ENCODE measurements at places on chromosomes 11 and 22. TPM values are rescaled to one million over a fixed set of nuclear protein-coding genes. Genes with fewer than 3 reads are reported as not detected.

MAPK8IP2 gene
- total RNA-seq: 60.3 TPM

PYGM gene
- 0.82 TPM for total RNA-seq

JOSD1 gene
- total RNA-seq: 54.6 TPM

TUB gene
- 83.2 TPM for total RNA-seq

GPHA2 gene
- total RNA-seq: not detected

WNT7B gene
- 1.2 TPM for total RNA-seq

SCGB1D2 gene
- not detected for total RNA-seq

TMPRSS5 gene
- total RNA-seq: 0.41 TPM

HTR3A gene
- total RNA-seq: 1.2 TPM

GAS2L1 gene
- 2.9 TPM for total RNA-seq

COPB1 gene
- 170 TPM for total RNA-seq

OMP gene
- not detected for total RNA-seq

MYO7A gene
- total RNA-seq: 0.82 TPM

FAM181B gene
- 13.0 TPM for total RNA-seq

CNIH2 gene
- 41.6 TPM for total RNA-seq

- no peak for DNase-seq
These were observed 2.7 kb downstream of the PPFIBP2 start for GRCh38 chr11:7516475-7516874.

- no peak for DNase-seq
These were observed 118.2 kb downstream of the ABTB2 start for GRCh38 chr11:34239465-34240149.

- no peak for DNase-seq
These were observed 85.1 kb downstream of the TRIM44 start for GRCh38 chr11:35747668-35748067.

GRCh38 chr11:61771195-61771894 lies 18.9 kb downstream of the MYRF start:
- no peak for DNase-seq

GRCh38 chr11:24705474-24705873 lies 208.6 kb downstream of the LUZP2 start:
- no peak for DNase-seq

- no peak for DNase-seq
These were observed 56.5 kb downstream of the MED15 start for GRCh38 chr22:20563941-20564371.

- no peak for DNase-seq
These were observed 1329.0 kb downstream of the LRRC4C start for GRCh38 chr11:40130427-40130826.

- no peak for DNase-seq
These were observed 39.0 kb downstream of the PISD start for GRCh38 chr22:31622980-31623379.

DNA sequence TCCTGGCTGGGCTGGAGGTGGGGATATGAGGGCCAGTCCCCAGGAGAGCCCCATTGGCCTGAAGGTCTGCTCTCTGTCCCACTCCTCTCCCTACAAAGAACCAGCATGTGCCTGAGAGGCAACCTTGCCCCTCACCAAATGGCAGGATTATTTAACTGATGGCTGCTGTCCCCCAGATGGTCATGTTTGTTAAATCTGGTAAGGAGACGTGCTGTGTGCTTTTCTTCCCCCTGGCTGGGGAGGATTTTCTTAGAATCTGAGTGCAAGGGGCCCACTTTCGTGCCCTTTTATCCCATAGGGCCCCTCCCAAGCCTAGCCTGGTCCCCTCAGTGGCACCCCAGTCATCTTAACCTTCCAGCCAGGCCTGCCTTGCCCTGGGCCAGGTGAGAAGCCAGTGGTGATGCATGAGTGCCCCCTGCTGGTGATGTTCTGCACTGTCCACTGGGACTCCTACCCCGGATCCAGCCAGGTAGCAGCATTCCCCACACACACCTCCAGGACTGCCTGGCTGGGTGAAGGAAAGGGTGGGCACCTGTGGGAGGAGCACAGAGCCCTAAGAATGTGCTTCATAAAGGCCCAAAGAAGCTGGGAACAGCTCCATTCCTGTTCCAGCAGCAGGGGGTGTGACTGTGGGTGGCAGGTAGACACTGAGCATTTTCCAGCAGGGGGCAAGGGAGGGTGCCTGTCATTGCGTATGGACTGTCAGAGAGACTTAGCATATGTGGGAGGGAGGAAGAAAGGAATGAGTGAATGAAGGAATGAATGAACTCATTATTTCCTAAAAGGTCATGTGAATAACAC lies 28.9 kb downstream of the MFNG start:
- peak; percentile 32 for DNase-seq

DNA sequence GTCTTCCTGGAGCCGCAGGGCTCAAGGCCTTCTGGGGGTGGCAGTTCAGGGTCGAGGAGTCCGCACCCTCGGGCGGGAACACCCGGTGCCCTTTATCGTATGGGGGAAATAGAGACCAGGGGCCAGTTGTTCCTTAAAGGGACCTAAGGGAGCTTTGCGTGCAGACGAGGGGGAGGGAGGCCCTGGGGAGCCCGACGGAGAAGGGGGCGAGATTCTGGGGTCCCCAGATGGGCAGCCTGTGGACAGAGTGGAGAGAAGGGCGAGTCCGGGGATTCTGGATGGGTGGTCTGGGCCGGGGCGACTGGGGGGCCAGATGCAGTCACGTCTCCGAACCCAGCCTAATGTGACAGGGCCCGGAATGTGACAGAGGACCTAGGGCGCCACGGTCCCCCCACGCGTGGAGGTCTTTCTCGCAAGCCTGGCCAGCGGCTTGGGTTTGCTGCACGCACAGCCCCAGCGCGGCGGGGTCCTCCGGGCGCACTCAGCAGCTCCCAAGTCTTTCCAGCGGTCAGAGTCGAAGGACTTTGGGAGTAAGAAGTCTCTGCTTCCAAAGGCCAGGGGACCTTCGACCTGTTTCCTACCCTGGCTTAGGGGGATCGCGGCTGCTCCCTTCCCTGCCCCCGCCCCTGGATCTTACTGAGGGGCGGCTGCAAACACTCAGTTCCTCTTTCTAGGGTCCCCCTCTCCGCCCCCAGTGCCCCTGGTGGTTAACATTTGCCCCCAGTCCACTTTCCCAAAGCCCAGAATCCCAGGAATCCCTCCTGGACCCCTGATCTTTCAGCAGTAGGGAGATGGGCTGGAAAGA lies 547 bp downstream of the TUBA8 start:
- no peak for DNase-seq

GRCh38 chr11:115819014-115819413 lies 314.8 kb upstream of the CADM1 start:
- no peak for DNase-seq

DNA sequence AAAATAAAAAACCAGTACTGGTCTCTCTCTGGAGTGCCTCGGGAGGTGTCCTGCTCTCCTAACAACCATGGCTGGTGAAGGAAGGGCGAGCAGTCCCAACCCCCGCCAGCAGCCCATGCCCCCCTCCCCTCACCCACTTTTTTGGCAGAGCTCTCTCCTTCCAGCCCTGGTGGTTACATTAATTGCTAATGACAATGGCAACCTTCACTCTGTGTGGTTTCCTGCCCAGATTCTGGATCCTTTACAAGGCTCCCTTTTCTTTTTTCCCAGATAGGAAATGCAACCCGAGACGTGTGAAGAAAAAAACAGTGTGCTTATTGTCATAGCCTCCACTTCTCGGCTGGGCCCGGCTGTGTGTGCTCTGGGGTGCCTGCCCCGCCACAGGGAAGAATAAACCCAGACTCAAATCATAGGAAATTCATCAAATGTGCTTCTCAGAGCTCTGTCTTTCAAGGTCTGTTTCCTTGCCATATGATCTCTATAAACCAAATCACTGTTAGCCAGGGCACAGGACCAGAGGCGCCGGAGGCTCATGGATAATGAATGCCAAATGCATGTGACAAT lies 513.0 kb downstream of the SOX6 start:
- DNase-seq: no peak

DNA sequence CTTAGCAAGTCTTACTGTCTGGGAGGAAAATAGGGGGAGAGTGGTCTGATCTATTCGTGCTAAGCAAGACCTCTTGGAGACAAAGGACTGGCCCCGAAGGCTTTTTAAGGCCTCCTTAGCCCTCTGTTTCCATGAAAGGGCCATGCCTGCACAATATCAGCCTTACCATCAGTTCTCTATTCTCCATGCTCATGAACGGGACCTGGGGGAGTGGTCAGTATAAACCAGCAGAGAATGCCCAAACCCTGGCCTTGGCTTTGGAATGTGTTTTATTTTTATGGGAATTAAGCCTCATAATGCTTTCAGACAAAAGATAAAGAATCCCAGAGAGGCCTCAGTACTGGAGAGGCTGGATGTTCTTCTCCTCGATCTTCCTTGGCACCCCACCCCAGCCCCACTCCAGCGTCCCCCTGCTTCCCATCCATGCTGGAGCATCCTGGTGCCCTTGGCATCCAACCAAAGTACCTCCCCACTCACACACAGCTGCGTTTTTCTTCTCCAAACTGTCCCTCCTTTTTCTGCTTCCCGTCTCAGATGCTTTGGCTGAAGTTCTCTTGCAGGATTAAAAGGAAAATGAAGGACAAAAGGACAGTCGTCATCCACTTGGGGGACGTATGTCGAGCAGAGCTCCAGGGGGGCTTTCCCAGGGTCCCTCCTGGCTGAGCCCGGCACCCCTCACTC lies 18.6 kb downstream of the FXYD6 start:
- DNase-seq: no peak

DNA sequence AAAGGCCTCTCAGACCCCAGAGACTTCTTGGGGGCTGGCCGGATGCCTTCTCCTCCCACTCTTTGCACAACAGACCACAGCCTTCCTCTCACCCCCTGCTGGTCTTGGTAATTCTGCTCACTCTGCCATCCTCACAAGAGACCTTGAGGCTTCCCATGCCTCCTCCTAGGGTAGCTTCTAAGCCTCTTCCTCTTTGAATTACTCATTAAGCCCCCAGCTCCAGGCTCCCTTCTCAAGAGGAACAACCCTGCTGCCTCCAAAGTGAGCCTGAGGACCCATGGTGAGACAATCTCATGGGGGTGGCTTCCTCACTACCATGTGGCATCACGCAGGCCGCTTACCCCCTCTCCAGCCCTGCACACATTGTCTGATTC lies 184.6 kb upstream of the SYT13 start:
- DNase-seq: no peak

- DNase-seq: no peak
These were observed 16.6 kb downstream of the TBC1D10A start for GRCh38 chr22:30309951-30310741.
